IMR-90 (cell line): ENCODE measurements at places on chromosomes 13 and 19.
A peak's percentile ranks its signal among the peaks of the same experiment; 100 is the strongest.

DNA sequence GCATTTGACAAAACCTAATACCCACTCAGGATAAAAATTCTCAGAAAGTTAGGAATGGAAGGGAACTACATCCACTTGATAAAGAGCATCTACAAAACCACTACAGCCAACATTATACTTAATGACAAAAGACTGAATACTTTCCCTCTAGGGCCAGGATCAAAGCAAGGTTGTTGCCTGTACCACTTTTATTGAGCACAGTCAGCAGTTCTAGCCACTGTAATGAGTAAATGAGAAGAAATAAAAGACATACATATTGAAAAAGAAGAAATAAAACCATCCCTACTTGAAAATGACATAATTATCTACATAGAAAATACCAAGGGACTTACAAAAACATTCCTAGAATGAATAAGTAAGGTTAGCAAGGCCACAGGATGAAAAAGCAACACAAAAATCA, 194.8 kb upstream of the ZNF507 start:
- H3K27me3 ChIP-seq = no peaks in the 10 kb centered on the region
- H3K27ac ChIP-seq = no peak overlapping the region
- H3K4me1 ChIP-seq = no peaks in the 10 kb centered on the region
- DNase-seq = no peak
- no peak overlapping the region for H3K4me3 ChIP-seq

DNA sequence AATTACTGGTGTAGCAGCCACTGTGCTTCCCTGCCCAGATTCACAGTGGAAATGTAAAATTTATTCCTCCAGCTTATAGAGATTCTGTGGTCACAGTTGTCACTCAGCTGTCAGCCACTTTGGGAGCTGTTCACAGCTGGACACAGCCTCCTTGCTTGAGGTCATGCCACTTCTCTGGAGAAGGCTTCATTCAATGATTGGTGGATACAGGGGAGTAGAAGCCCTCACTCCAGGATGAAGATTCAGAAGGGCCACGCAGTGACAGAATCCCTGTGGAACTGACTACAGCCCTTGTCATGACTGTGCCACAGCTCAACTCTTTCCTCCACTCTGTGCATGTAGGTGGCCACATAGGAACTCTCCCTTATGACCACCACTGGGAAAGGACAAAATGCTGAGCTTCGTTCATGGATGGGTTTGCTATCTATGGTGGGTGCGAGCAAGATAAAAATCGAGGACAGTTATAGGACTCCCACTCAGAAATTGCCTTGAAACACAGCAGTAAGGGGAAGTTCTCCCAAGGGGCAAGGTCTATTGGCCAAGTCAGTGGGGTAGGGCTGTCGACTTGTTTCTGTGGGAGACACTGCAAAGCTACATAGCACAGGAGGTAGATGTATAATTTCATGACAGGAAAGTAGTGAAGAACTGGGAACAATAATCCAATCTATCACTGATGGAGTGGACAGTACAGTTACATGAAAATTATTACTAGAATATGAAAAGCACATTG, 98.7 kb downstream of the CCNA1 start:
- no peak for DNase-seq
- no peaks in the 10 kb centered on the region for H3K4me1 ChIP-seq
- H3K27me3 ChIP-seq = no peaks in the 10 kb centered on the region
- H3K27ac ChIP-seq = no peak overlapping the region
- H3K36me3 ChIP-seq = no peaks in the 10 kb centered on the region

GRCh38 chr19:2771786-2772674, 11.0 kb downstream of the SGTA start:
- H3K4me3 ChIP-seq = no peak overlapping the region
- H3K27me3 ChIP-seq = no peaks in the 10 kb centered on the region
- peaks cover 2% of the 10 kb centered on the region; the same call in 1 of the 2 replicates for H3K4me1 ChIP-seq
- no peak overlapping the region for H3K27ac ChIP-seq
- DNase-seq = no peak
- peaks cover 16% of the 10 kb centered on the region; the same call in 1 of the 2 replicates for H3K36me3 ChIP-seq

- no peaks in the 10 kb centered on the region for H3K27me3 ChIP-seq
- no peak overlapping the region for H3K4me3 ChIP-seq
- peaks cover 24% of the 10 kb centered on the region for H3K36me3 ChIP-seq
- H3K27ac ChIP-seq = no peak overlapping the region
- peaks cover 23% of the 10 kb centered on the region for H3K4me1 ChIP-seq
Measured at GRCh38 chr19:338421-338820, 6.2 kb downstream of the MIER2 start.

DNA sequence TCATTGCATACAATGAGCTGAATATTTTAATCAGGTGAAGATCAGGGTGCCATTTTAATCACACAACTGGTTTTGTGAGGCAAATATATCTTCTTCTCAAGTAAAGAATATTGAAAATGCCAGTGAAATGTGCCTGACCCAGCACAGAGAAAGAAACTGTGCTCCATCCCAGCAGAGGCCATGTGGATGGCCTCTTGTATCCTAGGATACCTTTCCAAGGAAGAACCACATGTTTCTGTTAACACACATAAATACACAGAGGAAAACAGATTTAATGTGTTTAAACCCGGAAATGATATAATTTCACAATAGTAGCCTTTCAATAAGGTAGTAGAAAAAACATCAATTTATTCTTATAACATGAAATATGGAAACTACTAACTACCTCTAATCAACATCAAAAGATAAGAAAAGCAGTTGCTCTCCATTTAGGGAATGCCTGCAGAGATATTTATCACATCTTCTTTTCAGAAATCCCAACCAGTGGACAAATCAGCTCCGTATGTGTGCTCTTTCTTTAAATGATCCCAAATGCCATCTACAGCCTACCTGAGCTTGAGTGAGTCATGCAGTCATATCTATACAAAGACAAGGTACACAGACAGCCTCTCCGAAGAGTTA, 157.1 kb downstream of the FGF14 start:
- no peaks in the 10 kb centered on the region for H3K4me1 ChIP-seq
- H3K27me3 ChIP-seq = no peaks in the 10 kb centered on the region
- H3K4me3 ChIP-seq = no peak overlapping the region
- no peaks in the 10 kb centered on the region for H3K36me3 ChIP-seq

DNA sequence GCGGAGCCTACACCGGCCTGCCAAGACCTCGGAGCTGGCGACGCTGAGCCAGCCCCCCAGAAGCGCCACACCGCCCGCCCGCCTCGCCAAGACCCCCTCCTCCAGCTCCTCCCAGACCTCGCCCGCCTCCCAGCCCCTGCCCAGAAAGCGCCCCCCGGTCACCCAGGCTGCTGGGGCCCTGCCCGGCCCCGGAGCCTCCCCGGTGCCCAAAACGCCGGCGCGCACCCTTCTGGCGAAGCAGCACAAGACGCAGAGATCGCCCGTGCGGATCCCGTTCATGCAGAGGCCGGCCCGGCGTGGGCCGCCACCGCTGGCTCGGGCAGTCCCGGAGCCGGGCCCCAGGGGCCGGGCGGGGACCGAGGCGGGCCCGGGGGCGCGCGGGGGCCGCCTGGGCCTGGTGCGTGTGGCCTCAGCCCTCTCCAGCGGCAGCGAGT, 10.2 kb downstream of the C19orf25 start:
- peak; percentile 37 for DNase-seq
- peaks cover 21% of the 10 kb centered on the region for H3K4me1 ChIP-seq
- peaks cover 69% of the 10 kb centered on the region for H3K27me3 ChIP-seq
- H3K27ac ChIP-seq = no peak overlapping the region
- no peaks in the 10 kb centered on the region for H3K36me3 ChIP-seq

DNA sequence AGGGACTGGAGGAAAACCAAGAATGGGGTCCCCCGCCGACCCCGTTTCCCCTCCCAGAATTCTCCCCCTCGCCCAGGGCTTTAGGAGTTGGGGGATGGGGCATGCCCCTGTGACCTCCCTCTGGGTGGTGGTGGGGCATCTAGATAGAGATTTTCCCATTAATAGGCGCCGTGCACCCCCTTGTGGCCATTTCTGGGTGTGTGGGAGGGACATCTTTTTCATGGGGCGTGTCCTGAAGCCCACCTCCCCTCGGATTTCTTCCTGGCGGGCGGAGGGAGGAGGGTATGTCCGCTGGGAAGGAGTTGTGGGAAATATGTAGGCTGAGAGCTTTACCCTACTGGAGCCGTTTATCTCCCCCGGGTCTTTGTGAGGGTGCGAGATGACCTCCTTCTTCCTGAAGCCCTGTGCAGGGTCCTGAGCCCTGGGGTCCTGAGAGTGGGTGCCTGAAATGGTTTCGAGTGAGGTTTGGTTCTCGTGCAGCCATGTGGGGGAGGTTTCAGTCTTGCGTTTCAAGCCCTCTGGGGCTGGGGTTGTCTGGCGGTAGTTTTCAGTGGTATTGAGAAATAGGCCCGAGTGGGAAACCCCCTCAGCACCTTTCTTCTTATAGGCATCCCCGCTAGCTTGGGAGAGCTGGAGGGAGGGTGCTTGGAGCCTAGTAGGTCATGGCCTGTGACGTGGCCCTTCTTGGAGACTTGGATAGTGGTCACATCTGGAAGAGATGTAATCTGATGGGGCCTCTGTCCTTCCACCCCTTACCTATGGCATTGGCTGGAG, 1.0 kb downstream of the PRMT1 start:
- peaks cover 13% of the 10 kb centered on the region for H3K4me1 ChIP-seq
- peak overlapping the region; percentile 91 for H3K27ac ChIP-seq
- H3K36me3 ChIP-seq = peaks cover 10% of the 10 kb centered on the region
- no peaks in the 10 kb centered on the region for H3K27me3 ChIP-seq
- peak; percentile 62 for DNase-seq

GRCh38 chr19:54523403-54523802, 20.8 kb downstream of the LAIR2 start:
- no peaks in the 10 kb centered on the region for H3K36me3 ChIP-seq
- H3K27ac ChIP-seq = no peak overlapping the region
- no peaks in the 10 kb centered on the region for H3K27me3 ChIP-seq
- H3K4me3 ChIP-seq = no peak overlapping the region
- H3K4me1 ChIP-seq = no peaks in the 10 kb centered on the region

DNA sequence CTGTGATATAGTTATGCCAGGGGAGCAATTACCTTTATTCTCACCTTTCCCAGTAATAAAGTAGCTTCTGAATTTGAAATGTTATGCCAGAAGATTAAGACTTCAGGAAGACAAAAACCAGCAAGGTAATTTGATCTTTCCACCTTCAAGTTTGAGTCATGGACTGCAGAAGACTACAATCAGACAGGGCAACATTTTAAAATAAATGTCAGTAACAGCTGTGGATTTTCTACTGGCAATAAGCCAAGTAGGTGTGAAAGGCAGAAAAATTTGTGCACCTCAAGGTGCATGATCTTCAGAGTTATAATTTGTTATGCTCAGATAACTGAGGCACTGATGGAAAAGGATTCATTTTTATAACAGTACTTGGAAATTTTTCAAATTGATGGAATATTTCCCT, 54.9 kb downstream of the SLITRK1 start:
- no peak overlapping the region for H3K27ac ChIP-seq
- H3K4me1 ChIP-seq = no peaks in the 10 kb centered on the region
- no peaks in the 10 kb centered on the region for H3K36me3 ChIP-seq
- no peak for DNase-seq
- H3K4me3 ChIP-seq = no peak overlapping the region

DNA sequence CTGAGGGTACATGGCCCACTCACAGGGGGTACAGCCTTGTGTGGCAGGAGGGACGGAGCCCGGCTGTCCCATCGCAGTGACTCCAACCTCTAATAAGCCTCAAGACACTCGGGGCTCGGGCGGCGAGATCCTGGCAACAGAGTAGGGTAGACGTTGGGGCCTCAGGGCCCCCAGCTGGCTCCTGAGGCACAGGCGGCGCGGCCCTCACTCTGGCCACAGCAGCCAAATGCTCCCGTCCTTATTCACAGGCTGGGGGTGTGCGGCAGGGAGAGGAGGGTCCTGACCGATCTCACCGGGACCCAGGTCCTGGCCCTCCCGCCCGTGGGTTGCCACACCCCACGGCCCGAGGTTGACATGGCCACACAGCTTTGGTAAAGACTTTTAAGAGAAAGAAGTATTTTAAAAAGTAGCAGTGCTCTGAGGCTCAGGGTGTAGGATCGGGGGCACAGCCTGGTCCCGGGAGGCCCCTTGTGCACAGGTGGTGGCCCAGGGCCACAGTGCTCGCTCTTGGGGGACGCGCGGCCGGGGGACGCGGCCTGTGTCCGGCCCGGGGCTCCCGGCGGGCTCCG, 7.6 kb downstream of the SLC39A3 start:
- H3K4me3 ChIP-seq = no peak overlapping the region
- no peak overlapping the region for H3K27ac ChIP-seq
- H3K4me1 ChIP-seq = no peaks in the 10 kb centered on the region
- DNase-seq = no peak
- peaks cover 4% of the 10 kb centered on the region for H3K27me3 ChIP-seq

DNA sequence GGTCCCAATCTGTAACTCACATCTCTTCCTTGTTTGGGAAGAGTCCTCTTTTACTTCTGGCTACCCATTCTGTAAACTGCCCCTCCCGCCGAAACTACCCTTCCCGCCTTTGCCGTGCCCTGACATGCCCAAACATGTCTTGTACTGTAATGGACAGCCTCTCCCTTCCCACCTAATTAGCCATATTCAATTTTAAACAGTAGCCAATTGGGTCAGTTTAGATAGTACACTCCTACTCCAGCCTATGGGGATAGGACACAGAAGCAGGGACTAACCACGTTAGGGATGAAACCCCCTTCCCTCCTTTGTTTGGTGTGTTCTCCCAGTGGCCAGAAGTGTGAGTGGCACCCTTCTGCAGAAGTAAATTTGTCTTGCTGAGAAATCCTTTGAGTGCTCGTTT, 34.2 kb downstream of the SACS start:
- H3K27me3 ChIP-seq = no peaks in the 10 kb centered on the region
- no peak overlapping the region for H3K27ac ChIP-seq
- H3K4me3 ChIP-seq = no peak overlapping the region
- no peaks in the 10 kb centered on the region for H3K4me1 ChIP-seq

DNA sequence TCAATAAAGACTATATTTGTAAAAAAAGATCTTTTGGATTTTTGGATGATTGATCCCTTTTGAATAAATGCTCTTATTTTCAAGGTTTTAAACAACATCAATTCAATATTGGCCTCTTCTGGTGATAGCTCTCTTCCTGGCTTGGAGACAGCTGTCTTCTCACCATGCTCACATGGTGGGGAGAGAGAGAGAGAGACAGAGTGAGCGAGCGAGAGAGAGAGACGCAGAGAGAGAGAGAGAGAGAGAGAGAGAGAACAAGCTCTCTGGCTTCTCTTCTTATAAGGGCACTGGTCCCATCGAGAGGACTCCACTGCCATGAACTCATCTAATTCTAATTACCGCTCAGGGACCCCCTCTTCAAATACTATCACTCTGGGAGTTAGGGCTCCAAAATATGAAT, 32.1 kb upstream of the FARP1 start:
- no peak overlapping the region for H3K27ac ChIP-seq
- H3K4me1 ChIP-seq = peaks cover 4% of the 10 kb centered on the region
- no peaks in the 10 kb centered on the region for H3K36me3 ChIP-seq
- no peak overlapping the region for H3K4me3 ChIP-seq
- H3K27me3 ChIP-seq = no peaks in the 10 kb centered on the region

- no peaks in the 10 kb centered on the region for H3K4me1 ChIP-seq
- H3K4me3 ChIP-seq = no peak overlapping the region
- H3K27me3 ChIP-seq = peaks cover 25% of the 10 kb centered on the region
- H3K36me3 ChIP-seq = no peaks in the 10 kb centered on the region
- H3K27ac ChIP-seq = no peak overlapping the region
Measured at GRCh38 chr19:35291259-35291658, 702 bp upstream of the MAG start.

DNA sequence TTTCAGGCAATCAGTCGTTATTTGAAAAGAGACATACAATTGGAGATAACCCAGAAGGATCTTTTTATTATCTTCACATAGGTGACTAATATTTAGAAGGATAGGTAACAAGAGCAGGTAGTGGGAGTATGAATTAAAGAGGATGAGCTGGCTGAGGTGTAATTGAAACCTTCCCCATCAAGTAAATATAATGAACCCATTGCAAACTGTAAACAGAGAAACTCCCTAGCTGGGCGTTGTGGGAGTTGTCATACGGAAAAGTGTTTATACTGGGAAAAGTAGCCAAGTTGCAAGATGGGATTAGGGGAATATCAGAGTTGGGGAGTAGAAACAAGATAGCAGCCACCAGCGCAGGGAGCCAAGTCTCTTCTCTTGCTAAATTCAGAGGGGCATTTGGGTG, 448.4 kb downstream of the COG6 start:
- no peak for DNase-seq
- H3K27ac ChIP-seq = no peak overlapping the region
- H3K27me3 ChIP-seq = no peaks in the 10 kb centered on the region
- H3K4me3 ChIP-seq = no peak overlapping the region
- H3K4me1 ChIP-seq = no peaks in the 10 kb centered on the region
